ENCODE measurements at places on chromosomes 7 and 10. TPM values are rescaled to one million over a fixed set of nuclear protein-coding genes. Genes with fewer than 3 reads are reported as not detected.
A peak's percentile ranks its signal among the peaks of the same experiment; 100 is the strongest.

DNA sequence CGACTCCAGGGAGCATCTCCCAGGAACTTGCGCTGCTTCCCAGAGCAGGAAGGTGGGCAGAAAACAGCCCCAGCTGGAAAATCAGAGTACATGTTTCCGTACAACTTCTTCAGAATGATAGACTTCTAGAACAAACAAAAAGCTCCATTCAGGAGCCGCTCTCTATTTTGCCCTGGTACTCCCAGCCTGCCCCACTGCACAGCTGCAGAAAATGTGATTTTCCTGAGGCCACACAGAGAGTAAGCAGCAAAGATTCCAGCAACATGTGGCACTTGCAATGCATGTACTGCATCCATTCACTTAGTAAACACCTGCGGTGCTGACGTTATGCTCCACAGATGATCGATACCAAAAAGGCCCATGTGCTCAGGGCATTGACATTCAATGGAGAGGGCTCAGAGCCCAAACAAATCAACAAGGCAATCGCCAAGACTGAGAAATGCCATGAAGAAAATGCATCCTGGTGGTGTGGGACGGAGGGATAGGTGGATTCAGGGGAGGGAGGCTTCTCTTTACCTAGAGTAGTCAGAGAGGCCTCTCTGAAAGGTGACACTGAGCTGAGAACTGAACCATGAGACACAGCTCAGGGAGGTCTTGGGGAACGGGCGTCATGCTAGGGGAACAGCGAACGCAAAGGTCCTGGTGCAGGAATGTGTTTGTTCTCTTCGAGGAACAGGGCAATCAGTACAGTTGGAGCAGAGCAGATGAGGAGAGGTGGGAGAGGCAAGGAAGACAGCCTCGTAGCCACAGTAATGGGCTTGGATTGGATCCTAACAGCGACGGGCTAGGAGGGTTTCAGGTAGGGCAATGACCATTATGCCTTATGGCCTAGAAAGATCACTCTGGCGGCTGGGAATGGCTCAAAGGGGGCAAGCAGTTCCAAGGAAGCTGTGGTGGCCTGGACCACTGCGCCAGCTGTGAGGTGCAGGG is 35.3 kb upstream of the DUSP5 start:
- DNase-seq, result no peak

DNA sequence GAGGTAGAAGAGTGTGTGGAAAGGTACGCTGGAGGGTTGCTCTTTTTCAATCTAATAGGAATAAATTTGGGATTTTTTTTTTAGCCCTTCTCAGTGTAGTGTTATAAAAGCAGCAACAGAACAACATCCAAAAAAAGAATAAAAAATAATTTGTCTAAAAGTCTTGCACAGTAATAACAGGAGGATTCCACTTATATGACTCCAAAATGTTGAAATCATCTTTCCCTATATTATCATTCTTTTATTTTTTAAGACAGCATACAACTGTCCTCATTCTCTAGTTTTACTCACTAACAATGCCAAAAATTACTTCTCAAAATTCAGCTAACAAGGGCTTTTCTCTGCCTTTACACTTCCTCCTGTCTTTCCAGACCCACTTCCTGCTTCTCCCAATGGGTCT is 27.8 kb downstream of the IL2RA start:
- no peak for DNase-seq

DNA sequence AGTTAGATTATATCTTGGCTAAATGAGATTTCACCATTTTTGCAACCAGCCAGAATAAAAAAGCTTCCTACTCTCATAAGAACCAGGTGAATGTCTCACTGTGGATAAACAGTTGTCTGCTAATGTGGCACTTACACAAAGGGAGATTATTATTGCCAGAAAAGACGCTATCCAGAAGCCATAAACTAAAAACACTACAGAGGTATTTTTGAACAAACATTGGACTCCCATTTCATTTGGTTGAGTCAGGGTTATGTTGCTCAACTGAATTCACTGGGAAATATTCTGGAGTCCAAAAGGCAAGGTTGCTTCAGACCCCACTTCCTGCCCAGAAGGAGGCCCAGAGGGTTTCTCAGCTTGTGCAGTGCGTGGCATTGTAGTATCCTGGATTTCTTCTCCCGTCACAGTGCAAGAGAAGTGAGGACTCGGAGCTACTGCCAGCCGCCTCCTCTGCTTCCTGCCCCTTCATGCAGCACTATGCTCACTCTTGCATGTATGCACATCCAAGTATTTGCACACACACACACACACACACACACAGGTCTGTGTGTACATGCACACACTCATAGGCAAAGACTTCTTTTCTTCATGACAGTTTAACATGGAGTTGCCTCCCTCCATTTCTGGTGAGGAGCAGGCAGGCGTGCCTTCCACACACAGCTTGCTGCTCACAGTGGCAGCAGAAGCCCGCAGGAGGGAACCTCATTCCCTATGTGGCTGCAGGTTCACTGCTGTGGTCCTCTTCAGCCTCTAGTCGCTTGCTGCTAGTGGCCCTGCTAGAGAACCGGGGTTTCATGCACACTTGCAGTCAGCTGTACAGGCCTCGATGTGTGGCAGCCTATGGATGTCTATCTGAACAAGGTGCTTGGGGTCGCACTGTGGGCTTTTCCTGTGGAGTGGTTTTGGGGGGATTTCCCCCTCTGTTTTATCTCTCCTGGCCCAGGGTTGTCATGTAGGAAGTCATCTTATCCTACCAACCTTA is 10.1 kb downstream of the DENND10 start:
- DNase-seq, result no peak

DNA sequence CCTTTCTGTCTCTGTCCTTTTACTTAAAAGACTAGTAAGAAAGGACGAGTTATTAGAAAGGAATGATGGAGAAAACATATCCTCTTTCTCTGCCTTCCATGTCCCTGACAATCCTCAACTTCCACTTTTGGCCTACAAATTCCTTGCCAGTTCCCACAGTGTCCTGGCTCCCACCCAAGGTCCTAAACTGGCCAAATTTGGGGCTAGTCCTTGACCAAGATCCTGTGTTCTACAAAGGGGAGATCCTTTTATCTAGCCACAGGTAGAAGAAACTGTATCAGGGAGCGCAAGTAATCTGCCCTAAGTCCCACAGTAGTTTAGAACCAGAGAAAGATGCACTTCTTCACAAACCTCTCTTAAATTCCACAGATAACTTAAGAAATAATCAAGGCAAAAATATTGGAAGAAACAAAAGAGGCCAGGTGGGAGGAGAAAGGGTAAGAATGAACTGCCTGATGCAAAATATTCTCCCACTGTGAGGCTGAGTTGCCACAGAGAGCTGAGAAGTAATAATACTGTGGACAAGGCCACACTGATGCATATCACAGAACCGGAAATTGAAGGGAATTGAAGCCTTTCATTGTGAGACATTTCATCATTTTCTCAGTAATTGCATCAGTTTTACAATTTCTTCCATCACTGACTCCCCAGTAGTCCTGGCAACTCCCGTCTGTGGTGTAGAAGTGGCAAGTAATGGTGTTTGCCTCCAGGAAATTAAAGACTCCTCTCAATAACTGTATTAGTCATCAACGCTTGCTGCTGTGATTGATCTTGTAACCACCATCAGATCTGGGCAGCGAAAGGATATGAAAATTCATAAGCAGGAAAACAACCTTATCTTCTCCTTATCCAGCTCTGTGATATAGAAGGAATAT is 47.2 kb downstream of the DNAJC12 start:
- DNase-seq, result no peak

DNA sequence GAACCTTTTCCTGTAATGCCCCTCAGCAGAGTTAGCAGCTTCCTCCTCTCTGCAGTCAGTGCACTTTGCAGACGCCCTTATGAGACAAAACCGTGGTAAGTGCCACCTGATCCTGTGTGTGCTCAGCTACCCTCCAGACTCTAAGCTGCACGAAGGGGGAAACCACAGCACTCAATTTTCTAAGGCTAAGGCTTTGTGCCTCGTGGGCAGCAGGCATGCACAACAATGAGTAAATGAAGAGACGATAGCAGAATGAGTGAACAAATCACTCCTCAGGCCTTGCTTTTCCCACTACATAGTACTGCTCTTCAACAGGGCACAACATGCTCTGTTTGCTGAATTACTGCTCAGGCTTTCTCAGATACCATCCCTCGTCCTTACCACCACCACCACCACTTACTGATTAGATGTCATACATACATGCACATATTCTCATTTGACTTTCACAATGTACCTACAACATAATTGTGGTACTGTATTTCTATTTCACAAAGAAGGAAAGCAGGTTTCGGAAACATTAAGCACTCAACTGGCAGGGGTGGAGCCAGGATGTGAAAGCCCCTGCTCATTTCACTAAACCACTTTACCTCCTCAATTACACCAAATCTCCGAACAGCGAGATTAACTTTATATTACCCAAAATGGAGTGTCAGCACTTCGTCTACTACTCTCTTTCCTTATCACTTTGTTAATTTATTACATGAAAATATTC is 85.4 kb downstream of the ICA1 start:
- DNase-seq, result no peak

GRCh38 chr7:141156407-141156806 is 82.5 kb downstream of the TMEM178B start:
- DNase-seq, result no peak

GRCh38 chr7:140752533-140752932 is 56.0 kb downstream of the NDUFB2 start:
- DNase-seq, result no peak

- no peak for DNase-seq
These were observed 63.4 kb downstream of the KIAA1217 start for GRCh38 chr10:24272374-24272773.

DNA sequence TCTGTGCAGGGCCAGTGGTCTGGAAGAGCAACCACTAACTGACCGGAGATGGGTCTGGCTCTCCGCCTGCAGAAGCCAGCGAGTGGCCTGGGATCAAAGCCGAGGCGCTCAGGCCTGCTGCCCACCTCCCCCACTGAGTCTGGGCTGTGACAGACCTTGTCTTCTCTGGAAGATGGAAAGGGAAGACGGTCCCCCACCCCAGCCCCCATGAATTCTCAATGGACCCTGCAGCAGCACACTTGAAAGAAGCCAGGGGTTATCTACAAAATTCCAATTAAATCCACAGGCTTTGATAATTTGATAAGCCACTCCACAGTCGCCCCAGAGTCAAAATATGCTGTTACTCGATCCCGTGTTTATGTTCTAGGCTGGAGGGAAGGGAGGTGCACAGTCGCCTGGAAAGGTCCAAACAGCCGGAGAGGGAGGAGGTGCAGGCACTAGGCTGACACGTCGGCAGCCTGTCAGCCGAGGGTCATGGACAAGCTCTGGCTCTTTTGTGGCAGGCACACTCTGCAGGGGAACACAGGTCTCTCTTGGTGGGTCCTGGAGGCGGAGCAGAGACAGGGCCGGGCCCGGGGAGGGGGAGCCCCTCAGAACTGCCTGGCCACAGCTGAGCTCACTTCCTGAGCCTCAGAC is 134.9 kb downstream of the SH3PXD2A start:
- no peak for DNase-seq

DNA sequence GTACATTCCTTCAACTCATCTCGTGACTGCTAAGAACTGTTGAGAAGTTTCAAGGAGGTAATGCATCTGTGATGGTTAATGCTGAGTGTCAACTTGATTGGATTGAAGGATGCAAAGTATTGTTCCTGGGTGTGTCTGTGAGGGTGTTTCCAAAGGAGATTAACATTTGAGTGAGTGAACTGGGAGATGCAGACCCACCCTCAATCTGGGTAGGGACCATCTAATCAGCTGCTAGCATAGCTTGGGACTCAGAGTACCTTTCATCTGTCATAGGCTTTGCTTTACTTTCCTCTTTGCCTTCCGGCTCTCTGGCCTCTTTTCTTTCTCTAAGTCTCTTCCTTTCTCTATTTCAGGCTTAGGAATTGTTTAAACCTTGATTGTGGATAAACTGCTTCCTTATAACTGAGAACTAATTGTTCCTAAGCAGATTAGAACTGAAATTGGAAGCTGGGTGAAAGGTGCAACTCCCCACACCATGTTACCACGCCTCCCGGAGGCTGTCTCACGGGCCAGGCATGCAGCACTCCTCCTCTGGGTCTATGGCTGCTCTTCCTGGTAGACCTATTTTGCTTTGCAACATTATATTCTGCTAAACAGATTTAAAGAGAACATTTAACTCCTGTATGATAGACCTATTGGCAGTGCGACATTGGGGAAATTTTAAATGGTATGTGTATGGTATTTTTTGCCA is 298.2 kb downstream of the CCSER2 start:
- DNase-seq, result no peak

DNA sequence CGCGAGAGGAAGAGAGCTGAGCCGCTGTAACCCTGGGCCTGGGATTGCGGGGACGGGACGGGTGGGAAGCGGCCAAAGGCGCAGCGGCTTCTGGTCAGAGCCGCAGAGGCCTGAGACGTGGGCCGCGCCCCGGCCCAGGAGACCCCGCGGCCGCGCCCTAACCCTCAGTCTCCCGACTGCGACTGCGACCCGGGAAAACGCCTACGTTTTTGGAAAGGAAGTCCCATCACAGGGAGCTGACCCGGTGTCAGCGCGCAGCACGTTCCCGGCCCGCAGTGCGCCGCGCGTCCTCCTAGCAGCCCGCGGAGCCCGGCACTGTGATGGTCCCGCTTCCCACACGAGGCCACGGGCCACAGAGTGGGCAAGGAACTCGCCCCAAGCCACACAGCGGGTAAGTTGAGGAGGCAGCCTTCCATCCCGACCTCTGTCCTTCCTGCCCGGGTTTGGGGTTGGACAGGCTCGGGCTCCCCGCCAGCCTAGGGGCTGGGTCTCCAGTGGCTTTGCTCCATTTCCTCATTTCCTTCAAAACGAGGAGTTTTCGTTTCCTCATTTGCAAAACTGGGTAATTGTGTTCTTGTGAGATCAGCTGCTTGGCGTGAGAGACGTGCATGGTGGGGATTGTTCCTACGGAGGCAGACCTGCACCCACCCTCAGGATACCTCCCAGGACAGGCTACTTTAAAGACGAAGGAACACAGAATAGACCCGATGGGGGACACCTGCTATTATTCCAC is 1.2 kb downstream of the GPNMB start:
- DNase-seq, result peak; percentile 52

- DNase-seq, result no peak
These were observed 88.9 kb downstream of the GTF2IRD1 start for GRCh38 chr7:74542558-74543117.

- no peak for DNase-seq
These were observed 47.9 kb downstream of the OGDH start for GRCh38 chr7:44654255-44654796.

GRCh38 chr7:26584987-26585665 is 279.3 kb downstream of the SKAP2 start:
- no peak for DNase-seq

- DNase-seq, result no peak
These were observed 66.9 kb upstream of the ARHGAP21 start for GRCh38 chr10:24790599-24790998.

DNA sequence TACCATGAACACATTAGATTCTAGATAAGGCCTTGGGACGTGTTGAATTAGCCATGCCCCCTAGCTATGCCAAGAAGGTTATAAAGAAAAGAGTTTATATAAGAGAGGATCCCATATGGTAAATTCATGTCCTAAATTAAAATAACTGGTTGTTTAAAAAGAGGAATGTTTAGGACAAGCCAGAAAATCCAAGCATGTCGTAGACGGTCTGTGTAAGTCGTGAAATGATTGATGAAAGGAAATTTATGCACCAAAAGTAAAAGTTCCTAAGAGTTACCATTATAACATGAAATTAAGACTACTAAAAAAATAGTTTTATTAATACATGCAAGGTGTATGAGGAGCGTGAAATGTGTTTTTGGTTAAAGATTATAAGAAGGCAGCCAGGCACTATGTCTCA is 624.9 kb downstream of the ARL4A start:
- no peak for DNase-seq

MNX1 gene
- 0.20 TPM for total RNA-seq

ATOH7 gene
- 0.20 TPM for total RNA-seq

LEP gene
- not detected for total RNA-seq

HYAL4 gene
- total RNA-seq, result not detected

Measured in H9 (cell line).